Suprapubic skin (tissue), 4 donors: ENCODE measurements at places on chromosomes 6 and 20. TPM values are rescaled to one million over a fixed set of nuclear protein-coding genes. Genes with fewer than 3 reads are reported as not detected.

Gene MYLK2
- total RNA-seq: not detected

Gene GUCA1A
- not detected for total RNA-seq

Gene FKBP1C
- 1.7 TPM for total RNA-seq

Gene BANF2
- not detected for total RNA-seq

Gene COL20A1
- total RNA-seq: not detected

Gene DEFB115
- not detected for total RNA-seq

Gene CDYL
- 42.2 TPM for total RNA-seq

Gene OTOR
- not detected for total RNA-seq

Gene TRERF1
- total RNA-seq: 20.8 TPM

Gene TBXT
- not detected for total RNA-seq

Gene ZC2HC1B
- total RNA-seq: not detected

DNA sequence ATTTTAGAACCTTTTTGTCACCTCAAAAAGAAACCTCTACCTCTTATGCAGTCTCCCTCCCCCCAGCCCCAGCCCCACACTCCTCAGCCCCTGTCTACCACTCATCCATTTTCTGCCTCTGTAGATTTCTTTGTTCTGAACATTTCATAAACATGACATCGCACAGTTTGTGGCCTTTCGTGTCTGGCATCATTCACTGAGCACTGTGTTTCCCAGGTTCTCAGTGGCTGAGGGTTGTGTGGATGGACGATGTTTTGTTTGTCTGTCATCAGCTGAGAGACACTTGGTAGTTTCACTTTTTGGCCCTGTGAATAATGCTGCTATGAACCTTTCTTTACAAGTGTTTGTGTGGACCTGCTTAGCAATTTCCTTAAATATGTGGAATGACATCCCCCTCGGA is 64.5 kb downstream of the FAM120B start:
- DNase-seq: no peak

DNA sequence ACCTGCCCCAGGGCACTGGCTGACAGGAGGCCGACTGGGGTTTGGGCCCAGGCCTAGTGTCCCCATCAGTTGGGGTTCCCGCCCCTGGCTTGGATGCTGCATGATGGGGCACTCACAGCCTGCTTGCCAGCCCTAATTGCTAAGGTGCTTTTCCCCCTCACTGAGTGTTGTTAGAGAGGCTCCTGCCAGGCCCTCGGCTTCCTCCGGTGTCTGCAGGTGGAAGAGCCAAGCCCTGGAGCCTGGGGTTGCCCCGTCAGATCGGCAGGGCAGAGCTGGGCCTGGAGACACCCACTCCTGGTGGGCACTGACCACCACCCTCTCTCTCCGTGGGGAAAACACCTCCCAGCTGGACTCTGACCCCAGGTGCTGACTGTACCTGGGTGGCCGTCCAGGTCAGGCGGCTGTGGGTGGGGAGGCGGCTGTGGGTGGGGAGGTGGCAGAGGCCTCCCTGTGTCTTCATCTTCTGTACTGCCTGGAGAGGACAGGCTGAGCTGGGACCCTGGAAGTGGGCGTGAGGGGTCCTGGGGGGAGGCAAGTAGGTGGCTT is 6.0 kb upstream of the CABLES2 start:
- no peak for DNase-seq

GRCh38 chr6:113306552-113307145 is 550.5 kb upstream of the MARCKS start:
- DNase-seq: no peak

DNA sequence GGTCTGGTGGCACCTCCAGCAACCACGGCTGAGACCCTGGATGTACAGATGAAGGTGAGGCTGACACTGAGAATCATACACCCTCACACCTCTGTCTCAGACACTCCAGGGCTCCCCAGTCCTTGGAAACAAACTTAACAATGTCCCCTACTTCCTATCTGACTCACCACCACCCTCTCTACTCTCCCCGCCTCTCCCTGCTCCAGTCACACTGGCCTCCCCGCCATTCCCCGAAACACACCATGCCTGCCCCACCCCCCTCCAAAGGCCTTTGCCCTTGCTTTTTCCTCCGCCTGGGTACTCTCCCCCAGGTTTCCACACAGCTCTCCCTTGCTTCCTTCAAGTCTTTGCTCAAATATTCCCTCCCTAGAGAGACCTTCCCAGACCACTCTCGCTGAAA is 16.3 kb downstream of the BPI start:
- DNase-seq: no peak

DNA sequence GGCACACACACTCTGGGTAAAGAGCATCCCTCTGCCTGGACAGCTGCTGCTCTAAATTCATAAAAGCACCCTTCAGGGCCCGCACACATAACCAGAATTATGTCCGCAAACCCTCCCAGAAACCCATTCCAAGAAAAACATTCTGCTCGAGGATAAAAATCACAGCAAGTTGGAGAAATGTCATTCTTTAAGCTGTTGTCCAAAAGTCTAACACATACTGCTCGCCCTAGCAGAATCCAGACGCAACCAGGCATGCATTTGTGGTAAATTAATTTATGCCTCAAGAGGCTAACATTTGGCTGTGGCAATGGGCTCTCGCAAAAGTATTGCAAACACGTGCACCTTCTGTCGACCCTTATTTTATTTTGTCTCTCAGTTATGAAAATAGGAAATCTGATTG is 116.1 kb upstream of the INSM1 start:
- no peak for DNase-seq

GRCh38 chr6:112370946-112371345 is 23.8 kb downstream of the RFPL4B start:
- no peak for DNase-seq

- no peak for DNase-seq
Observed at GRCh38 chr6:73739096-73739495, 43.1 kb downstream of the CD109 start.

GRCh38 chr6:84738996-84739865 is 25.2 kb downstream of the TBX18 start:
- no peak for DNase-seq

- peak; percentile 69 for DNase-seq
Observed at GRCh38 chr6:131937226-131937625, 13.9 kb downstream of the CCN2 start.

GRCh38 chr6:168274037-168274952 is 45.3 kb downstream of the DACT2 start:
- DNase-seq: no peak

GRCh38 chr6:122129313-122130025 is 270.0 kb upstream of the HSF2 start:
- DNase-seq: no peak

- no peak for DNase-seq
Observed at GRCh38 chr6:163806755-163807499, 392.4 kb downstream of the QKI start.

DNA sequence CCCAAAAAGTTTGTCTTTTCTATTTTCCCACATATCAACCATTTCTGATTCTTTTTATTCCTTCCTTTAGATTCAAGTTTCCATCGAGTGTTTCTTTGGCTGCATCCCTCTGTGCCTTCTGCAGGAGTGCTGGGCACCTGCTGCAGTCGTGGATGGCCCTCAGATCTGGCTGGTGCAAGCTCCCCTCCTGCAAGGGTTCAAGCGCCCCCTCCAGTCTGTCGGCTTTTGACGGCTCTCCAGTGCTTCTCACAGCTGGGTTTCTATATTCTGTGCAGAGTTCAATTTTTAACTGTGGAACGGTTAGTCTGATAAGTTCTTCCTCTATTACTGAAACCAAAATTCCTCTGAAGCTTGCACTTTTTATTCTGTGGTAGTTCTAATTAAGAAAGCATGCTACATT is 132.1 kb downstream of the HUS1B start:
- DNase-seq: no peak

DNA sequence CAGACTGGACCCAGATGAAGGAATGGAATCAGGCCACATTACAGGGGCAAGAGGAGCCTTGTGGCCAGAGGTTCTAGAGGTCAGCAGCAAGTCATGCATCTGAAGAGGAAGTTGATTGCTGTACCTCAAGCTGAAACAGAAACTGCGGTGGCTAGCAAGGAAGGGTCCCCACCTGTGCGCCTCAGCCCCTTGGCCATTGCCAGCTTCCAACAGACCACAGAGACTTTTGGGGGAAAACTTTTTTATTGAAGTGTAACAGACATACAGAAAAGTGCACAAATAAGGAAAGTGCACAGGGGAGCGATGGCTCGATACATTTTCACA is 26.8 kb upstream of the SLC9A8 start:
- no peak for DNase-seq

DNA sequence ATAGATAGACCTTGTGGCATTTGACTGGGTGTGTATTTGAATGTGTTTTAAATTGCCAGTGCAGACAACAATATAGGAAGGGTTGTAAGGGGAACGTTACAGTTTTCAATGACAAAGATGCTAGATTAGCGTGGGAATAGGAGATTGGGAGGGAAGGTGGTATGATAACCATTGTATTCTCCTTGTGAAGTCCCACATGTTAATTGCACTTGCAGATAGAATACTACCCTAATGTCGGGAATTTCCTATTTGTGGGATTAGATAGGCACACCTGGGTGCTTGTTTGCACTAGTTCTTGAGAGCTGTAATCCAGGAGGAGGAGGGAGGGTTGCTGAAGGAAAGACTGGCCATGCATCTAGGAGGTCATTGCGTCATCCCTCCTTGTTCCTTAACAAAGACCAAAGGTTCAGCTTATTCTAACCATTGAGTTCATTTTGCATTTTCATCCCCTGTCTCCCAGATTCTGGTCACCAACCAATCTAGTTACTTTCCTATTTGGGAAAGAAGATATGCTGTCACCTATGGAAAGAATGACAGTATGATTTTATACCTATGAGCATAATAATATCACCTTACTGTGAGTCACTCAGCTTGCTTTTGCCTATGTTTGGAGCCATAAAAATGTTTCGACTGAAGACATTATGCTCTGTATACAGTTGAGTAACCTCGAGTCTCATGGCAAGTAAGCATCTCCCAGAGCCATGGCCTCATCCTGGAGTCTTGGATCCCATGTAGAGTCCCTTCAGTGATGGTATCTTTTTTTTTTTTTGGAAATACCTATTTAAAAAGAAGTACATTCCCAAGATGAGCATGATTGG is 201.5 kb downstream of the DTNBP1 start:
- DNase-seq: no peak

DNA sequence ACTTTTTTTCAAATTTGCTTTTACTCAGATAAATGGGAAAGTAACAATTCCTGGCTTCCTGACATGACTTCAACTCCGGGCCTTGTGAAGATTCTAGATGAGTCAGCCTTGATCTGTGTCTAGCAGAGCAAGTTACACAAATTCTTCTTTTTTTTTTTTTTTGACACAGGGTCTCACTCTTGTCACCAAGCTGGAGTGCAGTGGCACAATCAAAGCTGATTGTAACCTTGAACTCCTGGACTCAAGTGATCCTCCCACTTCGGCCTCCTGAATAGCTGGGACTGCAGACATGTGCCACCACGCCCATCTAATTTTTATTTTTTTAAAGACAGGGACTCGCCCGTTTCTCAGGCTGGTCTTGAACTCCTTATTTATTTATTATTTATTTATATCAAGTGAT is 7.3 kb upstream of the ARHGAP18 start:
- no peak for DNase-seq

DNA sequence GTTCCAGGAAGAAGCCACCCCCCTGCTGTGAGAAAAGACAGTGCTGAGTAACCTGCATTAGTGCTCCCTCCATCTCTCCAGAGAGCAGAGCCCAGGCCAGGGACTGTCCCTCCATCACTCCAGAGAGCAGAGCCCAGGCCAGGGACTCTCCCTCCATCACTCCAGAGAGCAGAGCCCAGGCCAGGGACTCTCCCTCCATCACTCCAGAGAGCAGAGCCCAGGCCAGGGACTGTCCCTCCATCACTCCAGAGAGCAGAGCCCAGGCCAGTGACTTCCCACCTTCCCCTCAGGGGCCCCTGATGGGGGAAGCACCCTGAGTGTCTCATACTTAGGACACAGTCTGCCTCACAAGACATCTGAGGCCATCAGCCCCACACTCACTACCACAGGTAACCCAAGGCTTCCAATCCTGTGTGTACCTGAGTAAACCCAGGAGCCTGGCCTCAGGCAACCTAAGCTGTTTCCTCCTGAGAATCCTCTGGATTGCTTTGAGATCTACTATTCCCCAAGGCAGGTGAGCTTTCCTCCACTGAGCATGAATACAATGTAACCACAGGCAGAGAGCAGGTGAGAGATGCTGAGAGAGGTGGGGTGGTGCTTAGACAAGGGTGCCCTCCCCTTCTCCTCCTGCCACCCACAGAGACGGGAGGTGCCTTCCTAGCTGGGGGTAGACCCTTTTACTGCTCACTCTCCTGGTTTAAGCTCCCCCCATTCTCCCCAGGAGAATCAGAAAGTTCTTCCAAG is 4.9 kb downstream of the TBXT start:
- DNase-seq: no peak

DNA sequence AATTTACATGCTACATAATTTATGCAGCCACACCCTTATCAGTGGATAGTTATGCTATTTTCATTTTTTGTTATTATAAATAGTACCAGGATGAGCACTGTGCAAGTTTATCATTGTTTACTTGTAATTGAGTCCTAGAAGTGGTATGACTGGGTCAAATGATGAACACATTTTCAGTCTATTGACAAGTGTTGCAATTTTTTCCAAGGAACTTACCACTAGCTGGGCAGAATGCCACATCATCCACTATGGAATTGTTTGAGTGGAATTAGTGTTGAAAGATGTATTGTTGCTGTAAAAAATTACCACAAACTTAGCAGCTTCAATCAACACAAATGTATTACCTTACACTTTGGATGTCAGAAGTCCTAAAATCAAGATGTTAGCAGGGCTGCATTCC is 38.1 kb upstream of the OPN5 start:
- DNase-seq: no peak

DNA sequence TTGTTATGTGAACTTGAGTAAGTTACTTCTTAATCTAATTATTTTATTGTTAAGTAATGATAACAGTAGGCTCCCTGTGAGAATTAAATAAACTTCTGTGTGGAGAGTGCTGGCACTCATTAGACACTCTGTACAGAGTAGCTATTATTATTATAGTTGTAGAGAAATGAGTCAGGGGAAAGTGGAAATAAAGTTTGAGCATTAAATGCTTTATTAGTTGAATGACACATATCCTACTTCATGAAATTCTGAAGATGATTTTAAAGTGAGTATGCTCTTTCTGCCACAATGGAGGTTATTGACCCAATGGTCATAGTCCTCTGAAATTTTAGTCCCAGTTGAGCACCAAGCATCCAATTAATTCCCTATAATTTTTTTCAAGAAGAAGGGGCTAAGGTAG is 5.9 kb downstream of the ECI2 start:
- DNase-seq: no peak
